Stimulated activated CD4-positive, alpha-beta T cell treated with anti-CD3 and anti-CD28 coated beads, Interleukin-4, amount 100 ng/mL, for 4 hours (primary cell): ENCODE measurements at places on chromosomes 2 and 18.

- DNase-seq: no peak
These were observed 1.5 kb downstream of the CTDSP1 start for GRCh38 chr2:218400930-218401881.

DNA sequence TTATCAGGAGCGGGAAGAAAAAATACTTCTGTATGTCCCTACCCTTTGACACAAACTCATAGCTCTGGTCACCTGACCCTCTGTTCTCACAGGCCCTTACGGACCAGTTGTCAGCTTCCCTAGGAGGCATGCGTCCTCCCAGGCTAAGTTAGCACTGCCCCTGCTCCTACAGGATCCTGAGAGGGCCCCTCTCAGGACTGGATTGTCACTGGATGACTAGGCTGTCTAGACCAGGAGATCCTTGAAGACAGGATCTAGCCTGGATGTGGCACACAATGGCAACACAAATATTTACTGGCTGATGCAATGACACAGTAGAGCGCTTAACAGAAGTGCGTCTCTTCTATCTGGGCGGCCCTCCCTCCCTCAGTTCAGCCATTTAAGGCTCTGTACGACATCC is 7.7 kb downstream of the FAM228A start:
- no peak for DNase-seq

GRCh38 chr2:238125127-238125885 is 13.2 kb upstream of the KLHL30 start:
- no peak for DNase-seq

DNA sequence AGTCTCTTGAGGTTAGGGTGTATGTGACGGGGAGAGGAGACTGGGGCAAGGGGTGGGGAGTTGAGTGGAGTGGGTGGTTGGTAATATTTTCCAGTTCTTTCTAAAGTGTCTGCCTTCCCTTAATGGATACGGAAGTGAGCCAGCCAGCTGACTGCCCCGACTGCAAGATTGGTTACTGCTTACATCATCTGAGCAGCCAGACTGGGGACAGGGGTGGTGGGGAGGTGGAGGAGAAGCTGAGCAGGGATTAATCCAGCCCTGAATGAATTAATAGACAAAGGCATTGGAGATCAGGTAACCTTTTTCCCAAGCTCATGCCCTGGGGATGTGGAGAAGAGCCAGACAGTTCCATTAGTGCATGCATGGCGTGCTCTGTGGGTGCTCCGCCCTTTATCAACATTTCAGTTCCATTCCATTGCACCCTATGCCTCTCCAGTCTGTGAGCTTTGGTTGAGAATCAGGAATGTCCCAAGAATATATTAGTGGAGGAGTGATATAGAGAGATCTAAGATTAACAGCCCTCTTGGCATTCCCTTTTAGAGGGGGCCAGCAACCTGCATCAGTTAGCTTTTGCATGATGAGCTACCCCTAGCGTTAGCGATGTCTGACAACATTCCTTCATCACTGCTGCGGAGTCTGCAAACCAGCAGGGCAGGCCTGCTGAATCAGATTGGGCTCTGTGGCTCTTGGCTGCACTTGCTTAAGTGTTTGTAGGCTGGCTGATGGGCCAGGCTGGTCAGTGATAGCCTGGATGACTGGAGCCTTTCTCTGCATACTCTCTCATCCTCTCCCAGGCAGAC is 67.4 kb downstream of the TNP1 start:
- DNase-seq: no peak

DNA sequence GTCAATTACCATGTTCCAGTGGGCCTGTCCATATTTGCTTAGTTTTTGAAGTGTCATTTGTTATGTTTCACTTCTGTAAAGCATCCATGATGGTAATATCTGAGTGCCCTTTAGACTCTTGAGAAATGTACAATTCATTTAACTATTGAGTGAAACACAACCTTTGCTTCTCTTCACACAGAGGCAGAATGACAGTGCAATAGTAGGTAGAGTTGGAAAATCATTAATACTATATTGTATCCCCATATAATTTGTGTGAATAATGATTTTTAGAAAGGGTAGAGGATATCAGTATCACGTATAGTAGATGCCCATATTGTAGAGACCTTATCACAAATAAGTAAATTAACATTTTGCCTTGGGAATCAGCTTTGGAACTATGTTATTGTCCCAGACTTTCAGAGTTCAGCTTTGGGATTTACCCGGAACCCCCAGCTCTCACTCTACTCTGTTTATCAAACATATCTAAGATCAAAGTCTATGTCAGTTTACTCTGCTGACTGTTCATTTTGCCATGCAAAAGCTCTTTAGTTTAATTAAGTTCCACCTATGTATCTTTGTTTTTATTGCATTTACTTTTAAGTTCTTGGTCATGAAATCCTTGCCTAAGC is 172.7 kb upstream of the NOL4 start:
- DNase-seq: no peak

GRCh38 chr2:201996006-201996405 is 37.6 kb upstream of the FZD7 start:
- DNase-seq: no peak

DNA sequence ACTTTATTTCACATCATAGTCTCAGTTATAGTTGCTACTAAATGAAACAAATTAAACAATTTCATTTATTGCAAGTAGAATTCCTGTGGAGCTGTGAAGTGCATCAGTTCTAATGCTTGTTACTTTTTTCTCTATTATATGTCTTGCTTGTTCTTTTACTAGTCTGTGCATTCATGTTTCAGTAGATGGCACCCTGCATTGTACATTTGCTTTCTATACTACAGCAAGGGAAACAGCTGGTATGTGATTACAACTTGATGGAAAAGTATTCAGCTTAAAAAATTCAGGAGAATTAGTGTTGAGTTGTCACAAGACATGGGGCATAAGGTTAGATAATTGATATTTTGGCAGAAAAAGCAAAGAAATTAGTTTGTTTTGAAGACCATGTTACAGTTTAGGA is 72.3 kb downstream of the TANK start:
- no peak for DNase-seq

GRCh38 chr2:73109431-73110167 is 3.1 kb downstream of the RAB11FIP5 start:
- DNase-seq: no peak

- no peak for DNase-seq
These were observed 11.8 kb downstream of the TPGS2 start for GRCh38 chr18:36817039-36817438.

GRCh38 chr2:130385709-130386108 is 29.9 kb downstream of the PTPN18 start:
- DNase-seq: no peak

DNA sequence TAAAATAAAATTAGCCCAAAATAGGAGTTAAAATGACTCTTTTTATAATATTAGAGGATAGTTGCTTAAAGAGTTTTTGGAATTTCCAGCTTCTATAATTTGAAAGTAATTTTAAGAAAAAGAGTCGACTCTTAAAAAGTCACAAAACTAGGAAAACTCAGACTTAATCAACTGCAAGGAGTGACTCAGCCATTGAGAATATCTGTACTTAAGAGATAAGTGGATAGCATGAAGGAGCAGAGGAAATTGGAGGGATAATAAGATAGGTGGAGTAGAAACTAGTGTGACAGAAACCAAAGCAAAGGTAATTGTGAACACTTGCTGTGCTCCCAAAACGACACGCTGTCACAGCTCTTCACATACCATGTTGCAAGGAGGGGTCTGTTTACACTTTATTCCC is 8.4 kb downstream of the RSAD2 start:
- no peak for DNase-seq

DNA sequence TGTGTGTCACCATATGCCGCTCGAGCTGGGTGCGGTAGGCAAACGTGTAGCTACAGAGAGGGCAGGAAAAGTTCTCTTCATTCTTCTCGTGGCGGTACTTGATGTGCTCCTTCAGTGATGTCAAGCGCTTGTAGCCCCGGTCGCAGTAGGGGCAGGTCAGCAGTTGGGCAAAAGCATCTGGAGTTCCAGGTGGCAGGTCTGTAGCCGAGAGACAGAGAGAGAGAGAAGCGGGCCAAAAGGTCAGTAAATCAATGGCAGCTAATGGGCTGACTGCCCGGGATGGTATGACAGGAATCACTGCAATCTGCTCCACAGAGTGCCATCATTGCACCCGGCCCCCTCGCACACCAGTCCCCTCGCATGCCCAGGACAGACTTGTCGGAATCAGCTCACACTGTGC is 116.0 kb downstream of the ZEB2 start:
- DNase-seq: no peak

- no peak for DNase-seq
These were observed 112.5 kb upstream of the SLC38A11 start for GRCh38 chr2:165067643-165068486.

GRCh38 chr2:43311276-43311675 is 84.9 kb upstream of the ZFP36L2 start:
- DNase-seq: no peak

GRCh38 chr18:52344881-52345280 is 4.9 kb downstream of the DCC start:
- DNase-seq: no peak

GRCh38 chr2:233273120-233273519 is 21.6 kb downstream of the ATG16L1 start:
- no peak for DNase-seq

- no peak for DNase-seq
These were observed 2.3 kb downstream of the ACTR3 start for GRCh38 chr2:113892004-113892710.

- no peak for DNase-seq
These were observed 53.5 kb upstream of the ZNF516 start for GRCh38 chr18:76548541-76548940.

DNA sequence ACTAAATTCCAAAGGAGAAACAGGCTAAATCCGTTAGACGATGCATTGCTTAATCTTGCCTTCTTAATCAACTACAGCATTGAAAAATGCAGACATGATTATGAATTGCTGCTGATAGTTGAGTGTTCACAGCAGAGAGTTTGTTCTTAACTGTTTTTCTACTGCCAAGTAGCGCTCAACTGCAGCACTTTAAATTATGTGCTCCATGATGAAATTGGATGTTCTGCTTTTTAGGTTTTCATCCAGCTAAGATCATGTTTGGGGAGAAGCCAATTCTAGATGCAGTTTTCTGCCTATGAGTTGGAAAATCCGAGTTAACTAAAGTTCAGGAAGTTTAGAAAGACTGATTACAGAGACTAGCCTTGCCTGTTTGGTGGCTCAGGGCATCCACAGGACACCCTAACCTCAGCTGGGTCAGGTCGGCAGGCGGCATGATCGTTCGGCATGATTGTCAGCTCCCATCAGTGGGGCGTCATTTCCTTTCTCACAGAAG is 119.4 kb upstream of the PIEZO2 start:
- no peak for DNase-seq

DNA sequence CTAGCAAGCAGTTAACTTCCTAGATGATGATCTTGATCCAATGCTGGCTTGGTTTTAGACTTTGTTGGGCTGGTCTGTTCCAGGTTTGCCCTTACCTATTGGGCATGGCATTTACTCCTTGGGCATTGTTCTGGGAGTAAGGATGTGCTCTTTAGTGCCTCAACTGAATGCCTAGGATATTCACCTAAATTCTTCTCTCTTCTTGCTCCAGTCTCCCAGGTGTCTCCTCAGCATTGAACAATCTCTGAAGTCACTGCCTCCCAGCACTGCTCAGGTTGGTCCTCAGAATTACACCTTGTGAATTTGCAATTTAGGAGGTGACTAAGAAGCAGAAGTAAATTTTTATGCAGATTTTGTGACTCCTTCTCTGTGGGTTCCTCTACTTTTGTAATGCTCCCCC is 307.7 kb upstream of the COL3A1 start:
- DNase-seq: no peak

GRCh38 chr2:70837980-70838925 is 2.6 kb upstream of the CD207 start:
- no peak for DNase-seq

- DNase-seq: no peak
These were observed 63.3 kb upstream of the AQP4 start for GRCh38 chr18:26928670-26929313.

DNA sequence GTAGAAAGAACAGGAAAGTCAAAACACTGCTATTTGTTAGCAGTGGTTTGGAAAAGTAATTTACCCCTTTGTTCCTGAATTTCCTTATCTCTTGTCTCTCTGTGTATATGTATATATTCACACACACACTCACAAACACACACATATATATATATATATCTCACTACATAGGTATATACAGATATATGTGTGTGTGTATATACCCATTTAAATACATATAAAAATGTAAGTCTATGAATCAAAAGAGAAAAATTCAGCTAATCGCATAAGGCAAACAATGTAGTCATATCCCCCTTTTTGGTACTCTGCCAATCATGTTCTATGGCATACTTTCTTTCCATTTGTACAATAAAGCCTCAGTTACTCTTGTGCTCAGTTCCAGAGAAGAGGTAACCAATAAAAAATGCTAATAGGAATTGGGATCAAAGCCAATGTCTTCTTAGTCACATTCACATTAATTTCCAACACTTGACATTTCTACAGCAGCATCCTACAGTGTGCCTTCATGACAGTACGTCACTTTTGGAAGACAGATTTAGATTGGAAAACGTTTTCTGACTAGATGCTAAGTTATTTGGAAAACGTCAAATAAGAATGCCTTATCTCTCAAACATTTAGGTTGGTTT is 94.6 kb downstream of the MC4R start:
- DNase-seq: no peak

DNA sequence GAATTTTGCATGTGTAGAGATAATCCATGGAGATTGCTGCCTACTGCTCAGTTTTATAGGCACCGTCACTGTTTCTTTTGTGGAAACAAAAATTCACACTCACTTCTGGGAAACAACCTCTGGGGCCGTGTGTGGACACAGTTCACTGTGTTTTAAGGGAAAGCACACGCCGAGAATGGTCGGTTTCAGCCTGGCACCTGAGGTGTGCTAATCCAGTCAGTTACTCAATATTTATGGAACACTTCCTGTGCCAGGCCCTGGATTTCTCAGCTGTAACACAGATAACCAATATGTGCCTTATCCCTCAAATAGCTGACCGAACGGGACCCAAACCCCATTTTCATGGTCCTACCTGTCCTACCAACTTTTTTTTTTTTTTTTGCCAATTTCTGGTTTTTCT is 179.6 kb downstream of the MGAT5 start:
- no peak for DNase-seq

DNA sequence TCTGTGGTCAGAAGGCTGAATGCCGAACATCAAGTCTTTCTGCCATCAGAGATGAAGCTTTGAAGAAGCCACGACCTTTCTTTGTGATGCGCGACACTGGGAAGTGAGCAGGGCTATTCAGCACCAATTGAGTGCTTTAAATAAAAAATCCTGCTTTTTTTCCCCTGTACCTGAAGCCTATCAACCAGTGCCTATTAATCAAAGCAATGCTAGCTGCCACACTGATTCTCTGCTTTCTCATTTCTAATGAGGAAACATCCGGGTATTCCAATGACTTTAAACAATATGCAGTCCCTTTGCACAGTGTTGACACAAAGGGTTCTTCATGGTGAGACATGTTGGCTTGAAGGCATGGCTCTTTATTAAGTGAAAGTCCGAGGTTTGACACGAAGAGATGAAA is 88.0 kb downstream of the GALR1 start:
- no peak for DNase-seq

GRCh38 chr2:9778012-9778411 is 65.3 kb upstream of the TAF1B start:
- no peak for DNase-seq

GRCh38 chr2:113679457-113679856 is 52.4 kb downstream of the RABL2A start:
- no peak for DNase-seq

GRCh38 chr2:152496371-152496770 is 161.4 kb downstream of the FMNL2 start:
- no peak for DNase-seq
